Stimulated activated CD8-positive, alpha-beta memory T cell treated with anti-CD3 and anti-CD28 coated beads, Interleukin-4, amount 100 ng/mL, for 48 hours (primary cell): ENCODE measurements at places on chromosomes 12 and 14.

- DNase-seq: no peak
Observed at GRCh38 chr12:68812553-68813241, 4.7 kb downstream of the MDM2 start.

DNA sequence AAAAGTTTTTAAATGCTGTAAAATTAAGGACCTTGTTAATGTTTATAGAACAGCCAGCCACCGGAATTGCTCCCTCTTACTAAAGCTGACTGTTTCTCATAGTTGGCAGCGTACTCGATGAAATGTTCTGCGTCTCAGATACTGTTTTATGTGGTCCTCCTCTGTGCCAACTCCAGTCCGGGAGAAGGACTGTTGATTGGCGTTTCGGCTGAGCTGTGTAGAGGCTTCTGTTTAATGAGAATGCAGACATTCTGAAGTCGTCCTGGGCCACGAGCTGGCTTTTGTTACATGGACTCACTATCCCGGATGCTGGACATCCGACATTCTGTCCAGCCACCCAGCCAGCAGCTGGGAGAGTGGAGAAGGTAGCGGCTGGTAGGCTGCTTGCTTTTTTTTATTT lies 75.4 kb downstream of the WDR20 start:
- DNase-seq: no peak

DNA sequence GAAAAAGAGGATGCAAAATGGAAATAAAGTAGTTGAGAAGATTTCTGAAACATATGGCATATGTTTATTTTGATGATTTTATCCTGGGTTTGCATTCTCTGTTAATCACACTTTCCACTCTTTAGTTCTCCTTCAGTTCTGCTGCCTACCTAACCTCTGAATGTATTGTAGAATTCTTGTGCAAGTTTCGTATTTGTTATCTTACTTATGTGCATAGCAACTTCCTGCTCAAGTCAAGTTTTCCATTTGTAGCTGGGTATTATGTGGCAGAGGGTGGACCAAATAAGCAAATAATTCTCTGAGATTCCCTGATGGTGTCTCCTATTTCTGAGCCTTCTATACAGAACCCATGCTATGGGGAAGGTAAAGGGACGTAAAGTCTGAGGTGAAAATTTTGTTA lies 381.6 kb downstream of the FOXG1 start:
- no peak for DNase-seq

DNA sequence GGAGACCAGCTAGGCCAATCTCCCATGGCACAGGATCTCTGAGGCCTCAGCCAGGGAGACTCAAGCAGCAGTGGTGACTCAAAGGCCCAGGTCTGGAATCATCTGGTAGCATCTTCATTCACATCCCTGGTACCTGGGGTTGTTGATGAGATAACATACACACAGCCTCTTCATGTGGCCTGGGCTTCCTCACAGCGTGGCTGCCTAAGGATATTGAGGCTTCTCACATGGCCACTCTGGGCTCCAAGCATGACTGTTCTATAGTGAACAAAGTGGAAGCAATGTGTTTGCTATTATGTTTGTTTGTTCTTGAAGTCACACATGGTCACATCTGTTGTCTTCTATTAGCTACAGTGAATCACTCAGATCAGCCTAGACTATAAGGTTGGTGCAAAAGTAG lies 584.1 kb downstream of the VRK1 start:
- DNase-seq: no peak

DNA sequence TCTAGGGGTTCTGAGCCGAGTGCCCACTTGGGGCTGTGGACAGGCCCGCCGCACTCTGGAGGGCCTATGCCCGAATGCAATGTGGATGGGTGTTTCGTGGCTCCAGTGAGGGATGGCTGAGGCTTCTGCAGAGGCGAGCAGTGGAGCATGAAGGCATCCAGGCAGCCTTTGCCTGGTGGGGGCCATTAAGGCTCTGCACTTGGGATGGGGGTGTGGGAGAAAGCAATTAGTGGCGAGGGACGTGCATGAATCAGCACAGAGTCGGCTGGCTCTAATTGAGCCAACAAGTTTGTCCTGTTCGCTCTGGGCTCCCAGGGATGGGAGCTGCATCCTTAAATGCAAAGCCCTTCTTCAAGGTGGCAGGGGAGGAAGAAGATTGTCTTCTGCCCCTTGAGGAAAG lies 346.9 kb upstream of the FKBP4 start:
- DNase-seq: no peak

- DNase-seq: no peak
Observed at GRCh38 chr14:103052407-103052806, 4.9 kb downstream of the CDC42BPB start.

- no peak for DNase-seq
Observed at GRCh38 chr12:15728118-15728598, 61.0 kb downstream of the EPS8 start.

DNA sequence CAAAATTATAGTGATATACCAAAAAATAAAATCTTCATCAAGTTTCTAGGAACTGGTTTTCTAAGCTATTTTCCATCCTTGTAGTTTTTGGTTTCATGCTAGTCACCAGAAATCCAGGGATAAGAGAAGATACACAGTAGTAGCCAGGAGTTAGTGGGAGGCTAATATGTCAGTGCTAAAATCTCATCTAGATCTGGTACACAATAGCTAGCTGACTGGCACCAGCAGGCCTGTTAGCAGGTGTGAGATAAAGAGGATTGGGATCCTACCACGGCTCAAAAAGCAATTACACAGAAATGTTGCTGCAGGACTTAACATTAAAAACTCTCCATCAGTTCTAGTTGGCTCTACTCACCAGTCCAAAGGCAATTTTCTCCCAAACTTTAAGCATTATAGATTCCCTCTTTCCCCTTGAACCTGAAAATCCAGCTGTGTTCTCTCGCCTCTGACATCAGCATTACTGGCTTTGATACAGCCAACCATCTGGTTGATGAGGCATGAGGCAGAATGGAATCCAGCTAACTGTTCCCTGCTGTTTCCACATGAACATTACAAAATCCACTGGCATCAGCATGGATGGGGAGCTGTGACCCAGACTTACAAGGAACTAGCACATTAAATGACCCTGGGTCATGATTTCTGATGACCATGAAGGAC lies 41.8 kb upstream of the CCDC196 start:
- no peak for DNase-seq

- no peak for DNase-seq
Observed at GRCh38 chr14:33026850-33027430, 88.3 kb downstream of the NPAS3 start.

GRCh38 chr12:41656454-41656853 lies 468.3 kb downstream of the PDZRN4 start:
- DNase-seq: no peak

DNA sequence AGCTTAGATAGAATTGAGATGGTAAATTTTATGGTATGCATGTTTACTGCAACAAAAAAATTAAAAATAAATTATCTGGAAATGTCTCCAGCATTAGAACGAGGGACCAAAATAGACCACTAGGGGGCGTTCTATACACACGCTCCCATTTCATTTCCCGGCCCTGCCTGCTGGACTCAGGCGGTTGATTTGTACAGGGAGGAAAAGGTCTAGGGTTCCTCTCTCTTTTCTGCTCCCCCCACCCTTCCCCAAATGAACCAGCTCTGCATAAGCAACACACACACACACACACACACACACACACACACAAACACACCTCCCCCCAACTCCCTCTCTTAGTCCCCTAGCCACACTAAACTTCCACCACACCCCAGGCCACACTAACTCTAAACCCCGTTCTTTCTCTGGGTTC lies 7.8 kb upstream of the DTX1 start:
- DNase-seq: peak; percentile 72

- DNase-seq: no peak
Observed at GRCh38 chr14:42110167-42110566, 503.5 kb downstream of the LRFN5 start.

GRCh38 chr12:38053655-38054464 lies 262.7 kb upstream of the ALG10B start:
- DNase-seq: peak; percentile 23

DNA sequence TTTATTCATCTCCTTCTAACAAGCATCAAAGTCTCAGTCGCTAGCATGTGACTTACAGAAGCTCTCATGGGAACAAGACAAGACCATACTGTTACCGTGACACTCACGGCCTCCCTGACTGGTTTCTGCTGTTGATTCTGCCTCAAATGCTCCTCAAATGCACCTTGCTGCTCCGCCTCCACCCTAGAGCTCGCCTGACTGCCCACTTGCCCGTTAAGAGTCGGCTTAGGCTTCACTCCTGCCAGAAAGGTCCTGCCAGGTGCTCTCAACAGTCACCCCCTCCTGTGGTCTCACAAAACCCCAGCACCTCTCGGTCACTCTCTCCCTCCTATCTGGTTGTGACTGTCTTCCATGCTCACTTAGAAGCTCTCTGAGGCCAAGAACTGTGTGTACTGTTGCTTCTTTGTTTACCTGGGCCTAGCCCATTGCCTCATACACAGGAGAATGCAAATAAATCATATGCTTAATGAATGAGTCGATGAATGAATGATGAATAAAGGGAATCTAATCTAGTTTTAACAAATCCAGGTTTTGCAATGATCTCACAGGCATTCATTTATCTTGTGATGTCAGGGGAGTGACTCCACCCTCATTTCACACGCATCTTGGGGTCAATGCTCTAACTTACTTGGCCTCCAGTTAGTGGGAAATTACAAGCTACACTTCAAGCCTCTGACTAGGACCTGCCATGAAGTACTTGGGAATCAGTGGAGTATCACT lies 41.3 kb downstream of the SSH1 start:
- DNase-seq: no peak

GRCh38 chr14:55122440-55122986 lies 6.5 kb upstream of the LGALS3 start:
- DNase-seq: no peak

GRCh38 chr14:99728231-99728920 lies 44.3 kb downstream of the CYP46A1 start:
- DNase-seq: no peak

- DNase-seq: no peak
Observed at GRCh38 chr14:52473557-52473956, 78.7 kb downstream of the TXNDC16 start.

- DNase-seq: no peak
Observed at GRCh38 chr14:82935691-82936090, 1402.0 kb upstream of the SEL1L start.

DNA sequence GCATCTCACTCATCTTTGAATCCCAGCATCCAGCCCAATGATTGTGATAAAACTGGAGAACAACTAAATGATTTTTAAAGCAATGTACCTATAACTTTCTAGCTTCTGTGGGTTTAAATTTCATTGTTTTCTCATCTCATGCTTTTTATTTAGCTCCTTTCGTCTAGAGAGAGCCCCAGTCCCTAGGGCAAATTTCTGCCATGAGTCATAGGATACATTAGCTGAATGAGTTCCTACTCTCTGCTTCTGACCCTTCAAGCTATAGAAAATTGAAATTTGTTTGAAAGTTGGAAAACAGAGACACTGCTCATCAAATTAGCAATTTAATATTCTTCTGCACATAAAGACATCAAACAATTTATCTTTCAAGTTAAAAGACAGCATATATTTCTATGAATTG lies 113.9 kb downstream of the KIF21A start:
- no peak for DNase-seq

- no peak for DNase-seq
Observed at GRCh38 chr14:35661875-35662274, 127.9 kb downstream of the INSM2 start.

- no peak for DNase-seq
Observed at GRCh38 chr12:86018361-86018760, 144.3 kb downstream of the NTS start.

GRCh38 chr14:68535404-68536017 lies 257.4 kb downstream of the ZFP36L1 start:
- no peak for DNase-seq

DNA sequence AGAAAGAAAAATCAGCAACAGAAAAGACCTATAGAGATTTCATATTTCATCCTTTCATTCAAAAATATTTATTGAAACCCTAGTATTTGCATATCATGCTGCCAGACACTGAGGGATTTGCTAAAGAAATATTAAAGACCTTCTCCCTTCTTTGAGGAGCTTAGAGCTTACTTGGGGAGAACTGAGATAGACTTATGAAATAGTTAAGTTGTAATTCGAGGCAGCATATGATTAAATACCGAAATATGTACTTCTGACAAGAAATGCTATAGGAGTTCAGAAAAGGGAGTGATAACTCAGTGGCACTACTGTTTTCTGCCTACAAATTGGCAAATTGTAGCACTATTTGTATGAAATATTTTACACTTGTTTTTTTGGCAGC lies 59.1 kb downstream of the PLXNC1 start:
- DNase-seq: no peak

DNA sequence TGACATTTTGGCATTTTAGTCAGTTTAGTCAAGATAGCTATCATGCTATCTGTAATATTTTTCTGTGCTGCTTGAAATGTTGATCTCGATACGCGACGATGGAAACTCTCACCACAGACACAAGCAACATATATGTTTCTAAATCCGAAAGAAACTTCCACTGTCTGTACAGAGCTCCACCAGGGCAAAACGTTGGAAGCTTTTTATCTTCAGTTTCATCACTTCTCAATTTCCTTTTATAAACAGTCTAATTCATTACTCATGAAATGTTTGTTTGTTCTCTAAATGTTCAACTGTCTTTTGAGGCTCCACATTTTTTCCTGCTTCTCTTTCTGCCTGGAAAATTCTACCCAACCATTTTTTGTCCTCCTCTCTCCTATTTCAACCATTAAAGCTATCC lies 737.6 kb downstream of the SLC16A7 start:
- DNase-seq: no peak

- DNase-seq: no peak
Observed at GRCh38 chr12:115335048-115335447, 651.1 kb upstream of the TBX3 start.

GRCh38 chr12:99978152-99978551 lies 6.6 kb downstream of the ANKS1B start:
- DNase-seq: no peak

- DNase-seq: no peak
Observed at GRCh38 chr12:60926256-60926655, 1330.4 kb downstream of the SLC16A7 start.

- no peak for DNase-seq
Observed at GRCh38 chr12:50505675-50506530, 1.1 kb downstream of the DIP2B start.

DNA sequence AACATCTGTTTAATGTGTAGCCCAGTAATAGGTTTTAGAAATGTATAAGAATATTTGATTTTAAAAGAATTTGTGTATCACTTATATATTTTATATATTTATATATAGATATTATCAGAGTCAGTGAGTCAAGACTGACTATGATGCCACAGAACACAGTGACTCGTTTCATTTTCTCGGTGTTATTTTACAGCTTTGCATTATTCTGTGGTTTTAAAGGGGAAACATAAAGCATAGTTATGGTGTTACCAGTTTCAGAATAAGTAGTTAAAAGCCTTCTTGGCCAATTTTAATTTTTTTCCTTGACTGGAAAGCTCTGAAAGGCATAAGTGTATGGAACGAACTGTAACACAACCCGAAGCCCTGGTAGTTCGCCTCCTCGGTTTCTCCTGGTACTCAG lies 91.0 kb downstream of the GRIP1 start:
- no peak for DNase-seq

- no peak for DNase-seq
Observed at GRCh38 chr12:133172491-133172890, 8.8 kb upstream of the ZNF268 start.

- peak; percentile 77 for DNase-seq
Observed at GRCh38 chr14:24339284-24340151, at the start of gene RIPK3. TSS of gene RIPK3 (minus strand) at chr14:24339991. CDS start at chr14:24339826, 165 bp downstream.
